NCI-H2171 (cell line): ENCODE measurements at places on chromosomes 4 and X.
A peak's percentile ranks its signal among the peaks of the same experiment; 100 is the strongest.

GRCh38 chr4:165016971-165017370 lies 14.8 kb upstream of the TRIM60 start:
- no peak for DNase-seq

GRCh38 chrX:33855251-33855650 lies 276.9 kb downstream of the FAM47A start:
- no peak for DNase-seq

- DNase-seq: no peak
These were observed 32.6 kb upstream of the NKX6-1 start for GRCh38 chr4:84531689-84532088.

GRCh38 chr4:187827631-187828030 lies 167.9 kb upstream of the ZFP42 start:
- no peak for DNase-seq

DNA sequence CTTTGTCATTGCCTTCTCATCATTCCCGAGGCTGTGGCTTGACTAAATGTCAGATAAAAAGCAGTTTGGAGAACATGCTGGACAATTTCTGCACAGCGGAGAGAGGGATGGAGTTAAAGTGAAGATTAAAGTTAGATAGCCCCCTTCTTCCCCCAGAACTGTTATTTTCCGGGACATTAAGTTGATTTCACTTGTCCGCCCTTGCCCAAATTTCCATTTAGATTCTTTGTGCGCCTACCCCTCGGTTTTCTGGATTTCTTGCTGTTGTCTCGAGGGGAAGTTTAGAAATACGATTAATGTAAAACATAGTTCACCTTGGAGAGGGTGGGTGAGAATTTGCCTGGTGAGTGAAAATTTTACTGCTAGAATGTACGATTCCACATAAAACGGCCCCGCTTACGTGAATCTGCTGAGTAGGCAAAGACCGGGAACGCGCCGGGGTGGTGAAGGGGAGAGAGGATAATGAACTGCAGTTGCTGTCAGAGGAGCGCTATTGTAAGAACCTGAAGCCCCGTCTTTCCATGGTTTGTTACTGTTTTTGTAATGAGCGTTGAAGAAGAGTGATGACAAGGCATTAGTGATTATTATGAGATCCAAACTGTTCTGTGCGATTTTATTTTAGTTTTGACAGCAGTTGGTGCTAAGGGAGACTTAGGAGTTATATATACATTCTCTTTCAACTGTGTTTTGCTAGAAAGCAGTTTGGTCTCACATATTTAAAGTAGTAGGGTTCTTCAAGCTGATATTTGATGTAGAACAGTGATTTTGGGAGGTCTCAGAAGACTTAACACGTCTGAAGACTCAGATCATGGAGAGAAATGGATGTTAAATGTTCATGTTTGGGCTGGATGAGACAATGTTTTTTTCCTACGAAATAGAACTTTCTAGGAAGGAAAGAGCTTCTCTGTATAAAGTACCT lies 73.0 kb downstream of the AFF1 start:
- peak; percentile 21 for DNase-seq

DNA sequence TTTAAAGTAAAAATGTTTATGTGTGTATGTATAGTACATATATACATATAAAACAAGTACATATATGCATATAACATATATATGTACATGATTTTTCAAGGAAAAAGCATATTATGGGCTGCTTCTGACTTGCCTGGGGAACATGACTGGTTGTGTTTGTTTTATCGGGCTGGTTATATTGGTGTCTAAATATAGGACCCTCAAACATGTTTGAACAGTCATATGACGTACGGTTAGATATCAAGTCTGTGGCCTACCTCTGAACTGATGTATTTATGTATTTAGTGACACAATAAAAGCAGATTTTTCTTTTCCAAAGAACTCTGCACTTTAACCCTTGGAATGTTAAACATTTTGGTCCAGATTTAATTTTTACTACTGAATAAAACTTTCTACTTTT lies 37.9 kb upstream of the ARSD start:
- no peak for DNase-seq

DNA sequence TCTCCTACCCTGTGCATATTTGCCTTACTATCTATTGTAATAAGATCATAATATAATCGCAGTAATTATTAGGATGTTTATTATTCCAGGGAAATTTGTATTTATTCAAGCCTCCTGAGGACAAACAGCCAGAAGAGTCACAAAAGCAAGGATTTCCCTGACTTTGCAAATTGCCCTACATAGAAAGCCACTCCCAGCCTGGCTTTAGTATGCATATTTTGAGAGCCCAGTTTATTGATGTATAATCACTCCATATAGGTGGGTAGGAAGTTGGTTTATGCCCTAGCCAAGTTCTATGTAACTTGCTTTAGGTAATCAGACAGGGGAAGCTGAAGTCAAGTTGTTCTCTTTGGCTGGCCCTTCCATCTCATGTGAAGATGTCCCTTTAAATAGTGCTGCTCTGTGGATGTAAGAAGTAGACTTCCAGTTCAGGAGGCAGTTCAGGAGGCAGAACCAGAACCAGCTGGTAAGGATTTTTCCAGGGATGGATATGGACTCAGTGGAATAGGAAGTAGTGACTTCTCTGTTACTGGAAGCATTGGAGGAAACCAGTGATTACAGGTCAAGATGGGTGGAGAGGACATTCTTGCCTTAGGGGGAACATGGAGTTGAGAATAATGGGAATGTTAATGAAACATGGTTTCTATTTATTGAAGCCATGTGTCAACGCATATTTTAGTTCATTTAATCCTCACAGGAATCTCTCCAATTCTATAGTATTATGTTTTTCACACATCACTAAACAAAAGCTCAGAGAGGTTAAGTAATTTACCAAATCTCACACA lies 70.5 kb upstream of the KIT start:
- no peak for DNase-seq

DNA sequence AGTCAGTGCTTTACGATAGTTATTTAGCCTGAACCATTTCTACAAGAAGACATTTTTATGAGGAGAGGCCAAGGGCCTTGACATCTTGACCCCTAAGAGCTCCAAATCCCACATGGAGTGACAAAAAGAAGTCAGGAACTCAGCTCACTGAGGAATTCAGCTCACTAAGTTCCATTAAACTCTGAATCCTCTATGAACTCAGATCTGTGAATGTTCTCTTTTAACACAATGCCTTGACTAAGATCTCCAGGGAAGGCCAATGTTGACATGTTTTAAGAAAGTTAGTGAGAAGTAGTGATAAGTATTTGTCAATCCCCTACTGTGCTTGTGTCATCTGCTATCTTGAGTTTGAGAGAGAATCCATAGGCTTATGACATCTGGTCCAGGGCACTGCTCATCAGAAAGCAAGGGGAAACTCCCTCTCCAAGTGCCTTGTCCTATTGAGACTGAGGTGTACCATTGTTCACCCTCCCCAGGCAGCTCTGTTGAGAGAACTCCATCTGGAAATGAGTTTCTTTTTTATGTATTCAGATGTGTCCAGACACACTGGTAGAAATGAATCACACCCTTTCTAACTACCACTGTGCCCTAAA lies 68.7 kb upstream of the PCDH19 start:
- DNase-seq: no peak

DNA sequence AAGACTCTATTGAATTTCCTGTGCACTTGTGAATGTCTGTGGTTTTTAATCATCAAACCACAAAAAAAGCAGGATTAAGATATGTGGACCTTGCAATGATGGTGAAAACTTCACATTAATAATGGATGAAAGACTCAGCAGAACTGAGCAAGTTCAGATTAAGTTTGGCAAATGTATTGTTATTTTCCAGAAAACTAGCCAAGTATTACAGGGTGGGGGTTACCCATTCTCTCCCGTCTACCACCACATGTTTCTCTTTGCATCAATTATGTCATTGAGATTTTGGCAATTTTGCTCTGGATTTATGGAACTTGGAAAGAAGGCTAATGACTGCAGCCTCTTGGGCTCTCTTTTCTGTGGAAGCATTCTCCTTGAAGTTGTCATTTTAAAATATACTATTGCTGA lies 577.1 kb downstream of the ANKRD50 start:
- no peak for DNase-seq

GRCh38 chrX:42930951-42931350 lies 153.0 kb upstream of the PPP1R2C start:
- DNase-seq: no peak

DNA sequence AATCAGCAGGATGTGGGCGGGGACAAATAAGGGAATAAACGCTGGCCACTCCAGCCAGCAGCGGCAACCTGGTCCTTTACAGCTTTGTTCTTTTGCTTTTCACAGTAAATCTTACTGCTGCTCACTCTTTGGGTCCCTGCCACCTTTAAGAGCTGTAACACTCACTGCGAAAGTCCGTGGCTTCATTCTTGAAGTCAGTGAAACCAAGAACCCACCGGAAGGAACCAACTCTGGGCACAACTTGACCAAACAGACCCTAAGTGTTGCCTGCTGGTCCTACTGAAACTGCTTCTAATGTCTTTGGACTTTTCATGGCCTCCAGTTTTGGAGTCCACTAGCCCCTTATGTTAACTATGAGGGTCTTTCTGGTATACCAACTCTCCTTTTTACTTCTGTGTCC lies 566.2 kb upstream of the IGFBP7 start:
- no peak for DNase-seq

DNA sequence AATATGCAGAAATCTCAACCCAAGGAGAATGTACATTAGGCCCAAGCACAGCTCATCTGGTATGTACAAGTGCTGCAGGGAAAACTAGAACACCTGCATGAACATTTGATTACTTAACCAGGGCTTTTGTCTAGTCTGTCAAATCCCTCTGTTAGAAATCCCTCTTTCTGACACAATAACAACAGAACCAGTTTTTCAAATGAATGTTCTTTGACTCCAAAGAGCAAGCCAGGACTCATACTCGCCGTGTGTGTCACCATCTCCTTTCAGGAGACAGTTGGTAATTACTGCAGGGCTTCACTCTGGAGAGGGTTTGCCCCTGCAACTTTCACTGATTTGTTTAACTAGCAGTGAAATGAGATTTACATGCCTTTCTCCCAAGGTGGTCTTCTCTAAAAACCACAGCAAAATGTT lies 143.0 kb upstream of the FAM241A start:
- no peak for DNase-seq

GRCh38 chr4:175947117-175947722 lies 118.4 kb upstream of the WDR17 start:
- DNase-seq: no peak

- no peak for DNase-seq
These were observed 372.6 kb upstream of the CTSO start for GRCh38 chr4:156326246-156326645.
